ENCODE measurements at places on chromosomes 3 and 15. TPM values are rescaled to one million over a fixed set of nuclear protein-coding genes. Genes with fewer than 3 reads are reported as not detected.

DNA sequence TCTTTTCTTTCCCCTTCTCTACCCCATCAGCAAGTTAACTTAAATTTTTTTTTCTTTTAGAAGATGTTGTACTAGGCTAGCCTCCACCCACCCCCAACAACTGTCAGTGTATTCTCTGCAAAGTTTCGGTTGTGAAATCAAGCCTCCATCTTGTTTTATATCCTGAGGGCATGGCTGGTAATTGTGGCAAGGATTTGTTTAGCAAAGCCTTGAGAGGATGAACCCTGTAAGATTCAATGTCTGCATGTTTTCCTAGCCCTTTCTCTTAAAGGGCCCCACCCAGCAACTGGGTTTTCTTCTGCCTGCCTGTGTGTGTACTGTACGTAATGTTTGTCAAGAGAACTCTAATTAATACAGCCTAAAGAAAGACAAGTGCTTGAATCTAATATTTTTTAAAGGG, 475.3 kb downstream of the FHIT start:
- H3K4me3 ChIP-seq, result no peak overlapping the region
- no peaks in the 10 kb centered on the region for H3K27me3 ChIP-seq
- H3K27ac ChIP-seq, result no peak overlapping the region
- no peak for DNase-seq
- no peaks in the 10 kb centered on the region for H3K4me1 ChIP-seq

- no peaks in the 10 kb centered on the region for H3K27me3 ChIP-seq
- no peaks in the 10 kb centered on the region for H3K4me1 ChIP-seq
These were observed 6.4 kb upstream of the NR1D2 start for GRCh38 chr3:23938688-23939087.

GRCh38 chr15:89400116-89400781, 65.6 kb upstream of the POLG start:
- H3K4me1 ChIP-seq, result peaks cover 22% of the 10 kb centered on the region
- H3K27me3 ChIP-seq, result peaks cover 11% of the 10 kb centered on the region
- H3K27ac ChIP-seq, result no peak overlapping the region
- H3K36me3 ChIP-seq, result no peaks in the 10 kb centered on the region
- no peak for DNase-seq
- H3K4me3 ChIP-seq, result peak overlapping the region; percentile 31

GRCh38 chr3:50208677-50209344, 3.7 kb downstream of the SLC38A3 start:
- peaks cover 9% of the 10 kb centered on the region for H3K27me3 ChIP-seq
- no peak overlapping the region for H3K27ac ChIP-seq
- no peaks in the 10 kb centered on the region for H3K36me3 ChIP-seq
- no peak for DNase-seq
- no peak overlapping the region for H3K4me3 ChIP-seq

DNA sequence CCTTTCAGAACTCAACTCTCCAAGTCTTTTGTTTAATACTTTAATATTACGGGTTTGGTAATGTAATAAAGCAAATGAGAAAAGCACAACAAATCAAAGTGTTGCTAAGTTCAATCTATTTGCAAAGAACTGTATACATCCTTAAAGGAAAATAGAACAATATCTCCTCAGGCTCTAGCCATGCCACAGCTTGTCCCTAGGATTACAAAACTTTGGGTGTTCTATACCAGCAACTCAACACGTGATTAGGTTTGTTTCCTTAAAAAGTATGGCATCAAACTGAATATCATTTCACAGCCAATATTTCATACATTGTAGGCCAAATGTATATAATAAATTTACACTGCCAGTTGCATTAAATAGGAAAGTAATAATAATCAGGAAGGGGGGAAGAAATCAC, 418.6 kb upstream of the MDFIC2 start:
- H3K4me3 ChIP-seq, result no peak overlapping the region
- no peaks in the 10 kb centered on the region for H3K4me1 ChIP-seq
- H3K36me3 ChIP-seq, result no peaks in the 10 kb centered on the region
- DNase-seq, result no peak
- no peak overlapping the region for H3K27ac ChIP-seq
- no peaks in the 10 kb centered on the region for H3K27me3 ChIP-seq

GRCh38 chr15:52749258-52749657, 40.9 kb downstream of the ONECUT1 start:
- H3K4me3 ChIP-seq, result no peak overlapping the region
- H3K27me3 ChIP-seq, result no peaks in the 10 kb centered on the region
- no peaks in the 10 kb centered on the region for H3K4me1 ChIP-seq

The AP2M1 gene
- total RNA-seq, result 223 TPM

Data from vagina (tissue), 2 donors.